Activated CD4-positive, alpha-beta T cell treated with anti-CD3 and anti-CD28 coated beads, Interleukin-2, amount 50 U/mL, for 16 hours (primary cell): ENCODE measurements at places on chromosomes 13 and 19.

GRCh38 chr19:1618157-1619093 lies 13.2 kb upstream of the UQCR11 start:
- peak; percentile 33 for DNase-seq

- DNase-seq, result no peak
Measured at GRCh38 chr19:57637379-57637778, 4.4 kb downstream of the ZNF211 start.

- DNase-seq, result no peak
Measured at GRCh38 chr19:51014242-51014641, 5.3 kb downstream of the KLK10 start.

- DNase-seq, result no peak
Measured at GRCh38 chr19:41447732-41448332, 4.9 kb downstream of the ERICH4 start.

DNA sequence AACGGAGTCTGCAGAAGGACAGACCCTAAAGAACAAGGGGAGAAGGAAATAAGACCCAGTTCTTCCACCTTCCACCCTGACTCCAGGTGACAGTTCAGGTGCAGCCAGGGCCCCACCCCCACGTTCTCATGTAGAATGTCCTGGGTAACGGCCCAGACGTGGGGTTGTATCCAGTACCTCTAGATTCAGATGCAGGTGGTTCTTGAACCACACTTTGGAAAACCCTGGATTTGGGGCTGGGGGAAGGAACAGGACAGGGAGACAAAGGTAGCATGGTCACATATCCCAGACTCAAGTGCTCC lies 2.2 kb downstream of the DMPK start:
- no peak for DNase-seq

DNA sequence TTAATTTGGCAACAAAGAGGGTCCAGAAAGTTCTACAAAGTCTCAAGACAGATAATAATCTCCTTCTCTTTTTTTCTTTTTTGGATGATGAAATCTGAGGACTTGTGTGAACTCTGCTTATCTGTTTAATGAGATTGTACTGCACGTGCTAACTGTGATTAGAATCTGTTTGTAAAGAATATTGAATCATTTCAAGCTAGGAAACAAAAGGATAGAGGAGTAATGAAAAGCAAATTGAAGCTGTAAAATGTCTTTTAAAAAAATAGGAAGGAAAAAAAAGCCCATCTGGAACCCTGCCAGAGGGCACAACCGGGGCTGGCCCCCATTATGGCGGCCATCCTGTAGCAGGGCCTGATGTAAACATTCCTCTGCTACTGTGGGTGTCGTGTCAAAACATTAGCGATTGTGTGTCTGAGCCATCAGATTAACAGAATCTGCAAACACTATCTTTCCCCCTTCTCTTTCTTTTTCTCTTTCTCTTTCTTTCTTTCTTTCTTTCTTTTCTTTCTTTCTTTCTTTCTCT lies 83.0 kb downstream of the FLT1 start:
- no peak for DNase-seq

DNA sequence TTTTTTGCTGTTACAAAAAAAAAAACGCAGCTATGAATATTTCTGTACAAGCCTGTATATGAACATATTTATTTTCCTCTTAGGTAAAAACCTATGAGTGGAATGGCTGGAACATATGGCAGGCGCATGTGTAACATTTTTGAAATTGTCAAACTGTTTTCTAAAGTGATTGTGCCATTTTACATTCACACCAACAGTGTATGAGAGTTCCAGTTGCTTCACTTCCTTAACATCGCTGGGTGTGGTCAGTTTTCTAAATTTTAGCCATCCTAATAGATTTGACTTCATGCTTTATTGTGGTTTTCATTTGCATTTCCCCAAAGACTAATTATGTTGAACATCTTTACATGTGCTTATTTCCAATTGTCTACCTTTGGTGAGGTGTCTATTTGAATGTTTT lies 306.8 kb downstream of the KCNRG start:
- DNase-seq, result no peak

GRCh38 chr13:26784704-26785639 lies 24.4 kb upstream of the GPR12 start:
- no peak for DNase-seq

GRCh38 chr19:17486545-17487240 lies 16.4 kb downstream of the SLC27A1 start:
- DNase-seq, result no peak

- no peak for DNase-seq
Measured at GRCh38 chr19:48367855-48368254, 3.7 kb downstream of the SYNGR4 start.

- no peak for DNase-seq
Measured at GRCh38 chr13:60169239-60170031, 5.7 kb upstream of the DIAPH3 start.

DNA sequence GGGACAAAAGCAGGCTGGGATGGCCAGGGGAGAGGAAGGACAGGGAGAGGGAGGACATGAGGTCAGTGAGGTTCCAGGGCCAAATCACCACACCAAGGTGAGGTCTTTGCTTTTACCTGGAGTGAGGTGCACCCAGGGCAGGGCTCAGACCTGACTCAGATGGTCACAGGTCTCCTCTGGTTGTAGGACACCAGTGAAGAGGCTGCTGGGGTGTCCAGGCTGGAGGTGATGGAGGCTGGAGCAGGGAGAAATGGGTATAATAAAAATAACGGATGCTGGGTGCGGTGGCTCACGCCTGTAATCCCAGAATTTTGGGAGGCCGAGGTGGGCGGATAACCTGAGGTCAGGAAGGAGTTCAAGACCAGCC lies 6.9 kb downstream of the GRAMD1A start:
- no peak for DNase-seq

GRCh38 chr13:47929156-47929555 lies 71.9 kb downstream of the SUCLA2 start:
- DNase-seq, result no peak

DNA sequence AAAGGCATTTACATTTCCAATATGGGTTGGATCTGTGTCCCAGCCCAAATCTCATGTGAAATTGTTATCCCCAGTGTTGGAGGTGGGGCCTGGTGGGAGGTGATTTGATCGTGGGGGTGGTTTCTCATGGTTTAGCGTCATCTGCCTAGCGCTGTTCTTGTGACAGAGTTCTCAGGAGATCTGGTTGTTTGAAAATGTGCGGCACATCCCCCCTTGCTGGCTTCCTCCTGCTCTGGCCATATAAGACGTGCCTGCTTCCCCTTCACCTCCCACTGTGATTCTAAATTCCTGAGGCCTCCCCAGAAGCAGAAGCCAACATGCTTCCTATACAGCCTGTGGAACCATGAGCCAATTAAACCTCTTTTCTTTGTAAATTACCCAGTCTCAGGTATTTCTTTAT lies 126.2 kb upstream of the FNDC3A start:
- DNase-seq, result no peak

DNA sequence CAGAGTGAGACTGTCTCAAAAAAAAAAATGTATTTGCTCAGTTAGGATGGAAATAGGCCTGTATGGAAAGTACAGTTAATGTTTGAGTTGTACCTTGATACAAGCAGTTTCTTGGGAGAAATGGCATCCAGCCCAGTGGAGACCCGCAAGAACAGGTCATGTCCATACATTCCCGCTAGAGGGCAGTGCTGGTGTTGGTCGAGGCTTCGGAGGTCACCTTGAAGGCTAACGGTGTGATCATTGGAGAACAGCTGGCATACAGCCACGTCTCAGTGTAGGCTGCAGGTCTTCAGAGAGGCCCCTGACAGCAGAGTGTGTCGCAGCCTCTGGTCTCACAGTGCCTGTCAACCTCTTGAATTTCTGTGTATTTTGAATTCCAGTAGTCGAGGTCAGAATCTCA lies 7.5 kb downstream of the ZNF610 start:
- peak; percentile 15 for DNase-seq

GRCh38 chr19:10420444-10421239 lies at the start of gene PDE4A:
PDE4A (plus strand) TSS chr19:10420538; CDS start chr19:10420765, 227 bp downstream.
- DNase-seq, result peak; percentile 63

GRCh38 chr19:49064029-49064629 lies 489 bp downstream of the NTF4 start:
- no peak for DNase-seq

GRCh38 chr13:30810261-30810701 lies 74.9 kb downstream of the ALOX5AP start:
- no peak for DNase-seq

DNA sequence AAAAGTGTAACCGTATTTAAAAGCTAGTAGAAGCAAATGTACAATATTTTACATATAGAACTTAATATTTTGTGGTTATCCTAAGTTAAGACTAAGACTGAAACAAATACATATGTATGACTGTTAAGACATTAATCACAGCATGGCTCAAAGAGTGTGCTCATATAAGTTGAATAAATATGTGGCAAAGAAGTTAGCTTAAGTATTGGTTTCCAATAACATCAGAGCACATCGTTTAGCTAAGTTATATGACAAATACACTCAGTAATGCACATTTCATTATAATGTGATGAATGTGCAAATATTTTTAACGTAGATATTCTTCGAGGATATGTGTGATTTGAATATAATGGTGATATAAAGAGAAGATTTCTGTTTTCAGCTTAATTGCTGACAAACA lies 253.8 kb downstream of the SLITRK5 start:
- DNase-seq, result no peak

DNA sequence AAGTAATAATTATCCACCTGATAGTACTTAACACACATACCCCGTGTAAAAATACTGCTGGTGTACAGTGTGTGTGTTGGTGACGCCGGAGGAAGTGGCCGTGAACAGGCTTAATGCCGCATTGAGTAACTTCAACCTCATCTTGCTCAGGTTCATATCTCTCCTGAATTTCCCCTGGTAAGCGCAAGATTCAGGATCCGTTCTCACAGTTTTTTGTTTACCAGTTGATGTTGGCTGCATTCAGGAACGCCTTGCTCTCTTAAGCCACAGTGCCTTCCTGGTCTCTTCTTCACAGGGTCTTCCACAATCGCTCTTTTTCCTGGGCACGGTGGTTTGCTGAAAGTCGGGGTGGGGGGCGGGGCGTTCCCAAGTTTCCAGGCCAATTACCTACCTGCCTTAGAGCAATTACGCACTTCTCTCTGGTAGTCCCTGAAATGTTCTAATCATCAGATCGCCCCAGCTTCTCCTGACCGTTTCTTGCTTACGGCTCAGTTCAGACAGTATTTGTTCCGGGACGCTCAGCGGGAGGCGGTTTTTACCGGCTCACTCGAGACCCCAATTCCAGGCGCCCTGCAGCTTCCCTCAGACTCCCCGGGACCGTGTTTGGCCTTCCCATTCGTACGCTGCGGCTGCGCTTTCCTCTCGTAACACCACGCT lies 706 bp upstream of the DNAJC3 start:
- DNase-seq, result peak; percentile 30

DNA sequence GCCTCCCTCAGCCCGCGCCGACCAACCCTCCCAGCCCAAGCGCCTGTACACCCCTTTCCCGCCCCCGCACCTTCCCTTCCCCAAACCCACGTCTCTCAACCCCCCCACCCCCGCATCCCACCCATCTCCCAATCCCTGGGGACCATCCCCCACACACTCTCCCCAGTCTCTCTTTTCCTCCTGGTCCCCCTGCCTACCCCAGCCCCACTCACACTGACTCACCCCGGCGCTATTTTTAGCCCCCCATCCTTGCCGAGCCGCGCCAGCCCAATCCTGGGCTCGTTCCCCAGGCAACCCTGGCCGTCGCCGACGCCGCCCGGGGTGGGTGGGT lies 11.7 kb downstream of the CIC start:
- DNase-seq, result no peak

DNA sequence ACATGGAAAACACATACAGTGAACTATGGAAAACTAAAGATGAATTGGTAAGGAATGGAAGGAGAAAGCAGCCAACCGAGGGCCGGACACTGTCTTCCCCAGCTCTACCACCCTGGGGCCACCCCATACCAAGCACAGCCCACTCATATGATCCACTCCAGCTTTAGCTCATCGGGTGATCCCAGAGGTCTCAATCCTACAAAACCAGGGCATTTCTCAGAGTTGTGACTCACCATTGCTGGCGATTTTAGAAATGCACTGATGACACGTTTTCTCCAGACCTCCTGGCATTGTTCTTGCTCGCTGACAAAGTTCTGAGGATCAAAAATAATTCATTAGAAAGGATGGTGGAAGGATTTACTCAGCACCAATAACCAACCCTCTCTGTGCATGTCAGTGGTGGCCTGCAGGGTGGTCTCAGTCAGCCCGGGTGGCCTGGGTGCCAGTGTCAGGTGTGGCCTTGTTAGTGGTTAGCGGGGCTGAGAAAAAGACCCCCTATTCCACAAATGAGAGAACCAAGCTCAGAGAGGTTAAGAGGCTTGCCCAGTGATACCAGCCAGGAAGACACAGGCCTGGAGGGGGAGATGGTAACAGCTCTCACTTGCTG lies 6.6 kb downstream of the TMEM272 start:
- DNase-seq, result no peak

DNA sequence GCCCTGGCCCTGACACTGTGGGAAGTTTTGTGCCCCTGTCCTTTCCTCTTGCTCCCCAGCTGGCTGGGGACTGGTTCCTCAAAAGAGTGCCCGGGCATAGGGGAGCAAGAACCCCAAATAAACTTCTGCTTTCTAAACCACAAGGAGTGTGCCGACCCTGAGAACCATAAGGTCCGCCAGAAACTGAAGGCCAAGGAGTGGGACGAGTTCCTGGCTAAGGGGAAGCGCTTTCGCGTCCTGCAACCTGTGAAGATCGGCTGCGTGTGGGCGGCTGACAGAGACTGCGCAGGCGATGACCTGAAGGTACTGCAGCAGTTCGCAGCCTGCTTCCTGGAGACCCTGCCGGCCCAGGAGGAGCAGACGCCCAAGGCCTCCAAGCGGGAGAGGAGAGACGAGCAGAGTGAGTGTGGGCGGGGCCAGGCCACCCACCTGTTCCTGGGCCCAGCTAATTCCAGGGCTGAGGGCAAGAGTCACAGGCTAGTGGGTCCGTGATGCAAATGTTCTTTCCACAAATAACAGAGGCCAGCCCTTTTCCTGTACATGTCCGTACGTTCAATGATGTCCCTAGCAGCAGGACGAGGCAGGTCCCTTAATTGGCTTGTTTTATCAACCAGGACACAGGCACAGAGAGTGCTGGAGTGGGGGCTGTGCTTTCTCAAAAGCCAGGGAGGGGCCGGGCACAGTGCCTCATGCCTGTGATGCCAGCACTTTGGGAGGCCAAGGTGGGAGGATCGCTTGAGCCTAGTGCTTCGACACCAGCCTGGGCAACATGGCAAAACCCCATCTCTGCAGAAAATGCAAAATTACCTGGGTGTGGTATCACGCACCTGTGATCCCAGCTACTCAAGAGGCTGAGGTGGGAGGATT lies 25.6 kb downstream of the UBXN6 start:
- DNase-seq, result no peak

GRCh38 chr13:48429886-48430285 lies 17.0 kb upstream of the LPAR6 start:
- DNase-seq, result no peak

DNA sequence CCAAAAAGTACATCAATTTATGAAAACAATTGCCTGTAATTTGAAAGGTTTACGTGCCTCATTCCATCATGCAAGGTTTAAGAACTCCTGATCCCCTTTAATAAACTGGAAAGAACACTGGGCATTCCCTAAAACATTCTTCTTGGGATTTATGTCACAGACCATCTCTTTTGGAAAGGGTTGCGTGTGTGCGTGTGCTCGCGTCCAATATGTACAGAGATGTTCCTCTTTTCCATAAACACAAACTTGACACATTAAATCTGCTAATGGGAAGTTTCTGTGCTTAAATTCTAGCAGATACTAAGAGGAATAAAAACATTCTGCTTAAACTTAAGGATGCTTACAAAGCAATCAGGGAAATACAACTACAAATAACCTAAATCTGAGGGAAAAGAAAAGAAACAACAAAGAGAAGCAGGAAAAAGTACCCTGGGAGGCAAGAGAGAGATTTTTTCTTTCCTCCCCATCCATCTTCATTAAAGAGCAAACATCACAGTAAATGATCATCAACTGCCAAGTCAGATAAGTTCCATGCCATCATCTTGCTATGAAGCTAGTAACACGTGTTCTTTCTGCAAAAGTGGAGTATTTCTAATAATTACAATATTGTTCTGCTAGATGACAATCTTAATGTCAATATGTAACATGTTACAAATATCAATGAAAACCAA lies 83.7 kb downstream of the STK24 start:
- DNase-seq, result no peak
